ENCODE measurements at places on chromosomes 6 and 20.

DNA sequence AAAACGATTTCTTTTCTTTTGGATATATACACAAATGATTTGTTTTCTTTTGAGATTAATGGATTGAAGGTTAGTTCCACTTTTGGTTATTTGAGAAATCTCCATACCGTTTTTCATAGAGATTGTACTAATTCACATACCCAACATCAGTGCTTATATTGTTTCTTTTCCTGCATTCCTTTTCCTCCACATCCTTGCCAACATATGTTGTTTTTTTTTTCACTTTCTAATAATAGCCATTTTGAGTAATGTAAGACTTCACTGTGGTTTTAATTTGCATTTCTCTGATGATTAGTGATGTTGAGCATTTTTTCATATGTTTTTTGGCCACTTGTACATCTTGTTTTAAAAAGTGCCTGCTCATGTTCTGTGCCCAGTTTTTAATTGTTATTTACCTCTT is 846.4 kb upstream of the EYS start:
- no peak for DNase-seq

GRCh38 chr6:64054861-64055260 is 419.3 kb downstream of the PHF3 start:
- DNase-seq = no peak

- no peak for DNase-seq
Observed at GRCh38 chr6:16774437-16774836, 13.2 kb upstream of the ATXN1 start.

- no peak for DNase-seq
Observed at GRCh38 chr20:8601542-8601912, 467.4 kb upstream of the PLCB4 start.

DNA sequence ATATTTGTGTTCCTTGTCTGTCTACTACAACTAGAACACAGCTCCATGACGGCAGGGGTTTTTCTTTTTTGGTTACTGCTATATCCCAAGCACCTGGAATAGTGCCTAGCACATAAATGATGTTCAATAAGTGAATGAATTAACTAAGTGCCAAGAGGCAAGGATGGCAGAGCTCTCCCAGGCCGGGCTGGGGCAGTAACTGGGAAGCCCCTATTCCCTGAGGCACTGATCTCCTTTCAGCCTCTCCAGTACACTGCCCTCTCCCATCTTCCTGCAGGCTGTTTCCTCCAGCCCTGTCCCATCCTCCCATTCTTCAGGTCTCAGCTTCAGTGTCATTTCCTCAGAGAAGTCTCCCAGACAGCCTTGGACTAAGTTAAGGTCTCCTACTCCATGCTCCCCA is 29.0 kb upstream of the SPDEF start:
- no peak for DNase-seq

DNA sequence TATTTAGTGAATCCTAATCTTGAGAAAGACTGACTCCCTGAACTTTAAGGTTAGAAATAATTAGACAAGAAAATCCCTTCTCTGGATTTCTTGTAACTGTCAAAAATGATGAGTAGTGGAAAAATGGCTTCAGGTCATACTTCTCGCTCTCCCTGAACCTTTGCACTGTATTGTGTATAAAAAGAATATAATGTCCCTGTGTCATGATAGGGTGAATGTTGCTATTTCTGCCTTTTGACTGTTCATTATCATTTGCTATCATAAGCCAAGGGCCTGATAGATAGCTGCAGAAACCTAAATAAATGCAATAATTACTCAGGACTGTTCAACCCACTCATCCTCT is 39.3 kb downstream of the ALDH8A1 start:
- DNase-seq = no peak

DNA sequence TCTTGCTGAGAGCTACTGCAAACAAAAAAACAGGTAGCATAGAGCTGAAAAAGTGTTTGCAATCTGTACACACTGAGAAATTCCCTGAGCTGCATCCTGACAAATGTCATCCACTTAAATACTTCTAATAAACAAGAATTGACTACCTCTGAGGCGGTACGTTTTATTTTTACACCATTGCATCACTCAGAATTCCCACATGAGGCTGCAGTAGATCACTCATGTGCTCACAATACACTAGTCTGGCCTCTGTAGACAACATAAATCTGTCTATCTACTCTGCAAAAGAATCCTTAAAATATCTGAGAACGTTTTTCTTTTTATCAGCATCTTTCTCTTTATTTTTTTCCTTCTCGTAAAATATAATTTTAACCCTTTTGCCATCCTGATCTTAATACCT is 661.4 kb downstream of the EPHA7 start:
- no peak for DNase-seq

DNA sequence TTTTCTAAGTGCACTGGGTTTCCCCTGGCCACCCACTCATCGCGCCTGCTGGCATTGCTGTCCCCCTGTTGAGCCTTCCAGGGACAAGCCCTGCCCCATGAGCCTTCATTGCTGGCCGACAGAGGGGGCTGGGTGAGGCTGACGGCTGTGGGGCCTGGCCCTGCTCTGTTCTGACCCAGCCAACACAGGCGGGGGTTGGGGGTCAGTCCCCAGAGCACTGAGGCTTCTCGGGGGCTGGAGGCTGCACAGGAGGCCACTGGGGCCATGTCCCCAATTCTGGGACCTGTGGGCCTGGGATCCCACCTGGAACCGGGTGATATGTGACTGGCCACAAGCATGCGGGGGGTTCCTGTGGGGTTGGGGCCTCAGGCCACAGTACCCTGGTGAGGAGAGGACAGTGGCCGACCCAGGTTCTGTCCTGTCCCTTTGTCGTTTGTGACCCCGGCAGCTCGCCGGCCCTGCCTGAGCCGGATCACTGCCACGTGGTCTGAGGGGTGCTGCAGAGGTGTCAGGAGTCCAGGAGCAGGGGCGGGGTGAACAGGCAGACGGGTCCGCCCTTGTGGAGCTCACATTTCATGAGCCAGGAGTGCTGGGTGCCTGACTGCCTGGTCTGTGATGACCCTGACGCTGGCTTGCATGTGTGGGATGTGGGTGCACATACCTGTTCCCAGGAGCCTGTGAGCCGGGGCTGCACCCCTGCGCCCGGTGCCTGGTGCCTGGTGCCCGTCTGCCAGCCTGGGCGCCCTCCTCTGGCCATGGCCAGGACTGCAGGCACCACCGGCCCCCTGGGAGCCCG is 2.1 kb upstream of the COL20A1 start:
- peak; percentile 58 for DNase-seq

DNA sequence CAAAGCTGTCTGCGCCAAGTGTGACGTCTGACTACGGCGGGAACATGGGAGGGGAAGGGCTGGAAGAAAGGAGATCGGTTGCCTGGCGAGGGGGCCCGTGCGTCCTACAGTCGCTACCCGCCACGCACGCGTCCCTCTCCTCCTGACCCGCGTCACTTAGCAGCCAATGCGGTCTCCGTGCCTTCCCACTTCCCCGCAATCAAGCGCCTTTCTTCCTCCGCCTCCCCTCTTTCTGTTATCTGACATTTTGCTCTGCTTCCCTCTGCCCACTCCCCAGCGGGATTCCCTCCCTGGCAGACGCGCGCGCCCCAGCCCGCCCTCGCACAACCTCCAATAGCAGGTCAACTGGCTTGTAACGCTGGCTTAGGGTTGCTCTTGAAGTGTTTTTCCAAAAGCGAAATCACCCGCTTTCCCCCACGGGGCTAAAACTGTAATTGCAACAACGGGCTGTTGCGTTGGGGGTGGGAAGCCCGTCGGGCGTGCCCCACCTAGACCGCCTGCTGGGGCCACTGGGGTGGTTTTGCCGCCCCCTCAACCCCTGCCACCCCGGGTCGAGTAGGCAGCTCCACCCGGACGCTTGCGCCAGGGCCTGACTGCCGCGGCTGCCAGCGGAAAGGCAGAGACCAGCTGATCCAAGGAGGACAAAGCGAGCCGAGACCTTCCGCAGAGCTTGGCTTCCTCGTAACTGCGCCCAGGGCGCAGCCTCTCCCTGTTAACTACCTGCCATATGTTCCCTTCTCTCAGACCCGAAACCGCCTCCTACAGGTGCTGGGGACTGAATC is 6.2 kb upstream of the SOX4 start:
- peak; percentile 92 for DNase-seq

DNA sequence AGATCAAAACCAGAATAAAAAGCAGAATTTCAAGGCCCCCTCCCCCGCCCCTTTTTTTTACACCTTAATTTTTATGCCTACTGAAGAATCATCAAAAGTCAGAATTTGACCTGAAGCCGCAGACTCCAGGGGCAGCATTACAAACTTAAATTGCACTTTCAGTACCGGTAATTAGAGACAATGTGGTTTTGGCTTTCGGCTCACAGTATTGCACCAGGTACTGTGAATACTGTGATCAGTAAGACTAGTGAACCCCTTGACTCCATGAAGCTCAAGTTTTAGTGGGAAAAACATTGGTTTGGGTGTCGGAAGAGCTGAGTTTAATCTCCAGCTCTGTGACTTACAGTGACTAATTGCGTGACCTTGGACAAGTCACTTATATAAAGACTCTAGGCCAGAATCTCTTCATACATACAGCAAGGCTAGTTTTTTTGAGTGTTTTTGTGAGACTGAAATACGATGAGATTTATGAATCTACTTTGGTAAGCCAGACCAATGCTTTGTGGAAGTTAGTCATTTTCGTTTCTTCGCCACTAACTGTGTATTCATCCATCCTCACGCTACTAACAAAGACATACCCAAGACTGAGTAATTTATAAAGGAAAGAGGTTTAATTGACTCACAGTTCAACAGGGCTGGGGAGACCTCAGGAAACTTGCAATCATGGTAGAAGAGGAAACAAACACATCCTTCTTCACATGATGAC is 114.7 kb downstream of the SASH1 start:
- no peak for DNase-seq

- DNase-seq = no peak
Observed at GRCh38 chr6:2920671-2921112, 17.6 kb upstream of the SERPINB9 start.

GRCh38 chr20:62814060-62814708 is 2.7 kb upstream of the COL9A3 start:
- DNase-seq = no peak

- peak; percentile 84 for DNase-seq
Observed at GRCh38 chr20:3753098-3753497, 14.5 kb downstream of the ADISSP start.

DNA sequence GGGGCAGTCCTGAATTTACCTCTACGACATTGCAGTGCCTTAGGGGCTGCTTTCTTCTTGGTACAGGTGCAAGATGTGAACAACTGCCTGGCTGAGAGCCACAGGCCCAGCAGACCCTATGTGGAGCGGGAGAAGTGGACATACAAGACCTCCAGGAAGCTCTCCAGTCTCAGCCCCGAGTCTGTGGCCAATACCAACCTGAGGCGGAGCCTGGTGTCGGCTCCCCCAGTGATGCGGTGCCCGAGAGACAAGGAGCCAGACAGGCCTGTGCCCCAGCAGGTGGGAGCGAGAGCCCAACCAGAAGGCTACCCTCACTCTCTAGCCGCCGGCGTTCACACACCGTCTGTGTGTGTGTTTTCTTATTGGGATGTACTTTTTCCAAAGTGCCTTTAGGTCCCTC is 59.6 kb downstream of the EFCAB8 start:
- no peak for DNase-seq

- no peak for DNase-seq
Observed at GRCh38 chr6:43710576-43710975, 23.0 kb upstream of the MRPS18A start.

- DNase-seq = peak; percentile 65
Observed at GRCh38 chr6:139109558-139109957, 25.3 kb upstream of the HECA start.

DNA sequence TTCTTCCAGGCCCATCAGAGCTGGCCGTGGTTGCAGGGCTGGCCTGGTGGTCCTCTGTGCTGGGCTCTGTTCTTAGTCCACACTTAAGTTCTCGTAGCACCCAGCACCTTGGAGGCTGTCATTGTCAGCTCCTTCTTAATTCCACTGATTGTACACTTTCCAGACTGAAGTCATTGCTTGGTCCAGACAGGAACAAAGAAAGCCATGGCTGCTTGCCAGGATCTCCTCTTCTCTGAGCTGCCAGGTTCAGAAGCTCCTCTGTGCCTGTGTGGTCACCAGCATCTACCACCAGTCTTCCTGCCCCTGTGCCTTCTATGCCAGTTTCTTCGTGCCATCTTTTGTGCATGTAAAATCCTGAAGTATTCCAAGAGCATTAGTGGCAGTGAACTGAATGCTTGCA is 39.5 kb upstream of the PCMTD2 start:
- no peak for DNase-seq

DNA sequence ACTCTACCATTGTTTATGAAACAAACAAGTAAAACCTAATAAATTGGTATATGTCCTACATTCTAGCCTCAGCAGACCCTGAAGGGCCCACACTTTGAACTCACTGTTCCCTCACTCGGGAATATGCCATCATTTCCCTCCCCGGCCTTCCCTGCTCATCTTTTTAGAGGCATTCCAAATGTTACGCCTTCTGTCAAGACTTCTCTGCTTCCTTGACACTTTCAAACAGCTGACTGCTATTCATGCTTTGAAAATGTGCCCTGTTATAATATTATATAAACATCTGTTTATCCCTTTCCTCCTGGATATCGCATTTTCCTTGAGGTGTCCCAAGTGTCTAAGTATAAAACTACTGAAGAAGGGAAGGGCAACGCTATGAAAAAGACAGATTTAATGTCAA is 249.5 kb upstream of the THEMIS start:
- DNase-seq = no peak

DNA sequence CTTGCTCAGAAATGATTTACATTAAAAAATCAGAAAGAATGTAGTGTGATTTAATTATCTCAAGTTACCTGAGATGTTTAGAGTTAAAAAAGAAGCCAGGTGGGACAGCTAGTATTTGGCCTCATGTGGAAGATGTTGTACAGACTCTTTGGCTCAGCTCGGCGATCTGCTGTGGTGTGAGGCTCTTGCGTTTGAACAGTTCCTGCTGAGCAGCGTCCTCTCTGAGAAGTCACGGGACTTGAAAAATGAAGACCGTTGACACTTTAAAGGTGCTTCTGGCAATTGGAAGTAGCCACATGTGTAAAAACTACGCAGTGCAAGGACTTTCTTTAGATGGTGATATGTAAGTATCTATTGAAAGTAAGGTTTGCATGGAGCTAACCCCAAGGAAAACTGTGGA is 169.0 kb downstream of the BACH2 start:
- no peak for DNase-seq

- no peak for DNase-seq
Observed at GRCh38 chr20:20641783-20642182, 70.7 kb downstream of the RALGAPA2 start.

- DNase-seq = no peak
Observed at GRCh38 chr20:47124181-47124717, 229.6 kb downstream of the EYA2 start.

- no peak for DNase-seq
Observed at GRCh38 chr20:42686057-42686456, 503.6 kb downstream of the PTPRT start.
